ENCODE measurements at places on chromosomes 6 and 20. TPM values are rescaled to one million over a fixed set of nuclear protein-coding genes. Genes with fewer than 3 reads are reported as not detected.
A peak's percentile ranks its signal among the peaks of the same experiment; 100 is the strongest.

The CDSN gene
- total RNA-seq, result not detected

The C6orf58 gene
- not detected for total RNA-seq

The TBXT gene
- total RNA-seq, result not detected

The COL9A1 gene
- total RNA-seq, result not detected

The RIPK1 gene
- 21.9 TPM for total RNA-seq

The PPP1R14C gene
- total RNA-seq, result 1.8 TPM

GRCh38 chr6:15530411-15530810 lies 132.4 kb downstream of the DTNBP1 start:
- no peak overlapping the region for H3K27ac ChIP-seq
- no peak overlapping the region for H3K4me3 ChIP-seq
- H3K4me1 ChIP-seq, result peaks cover 18% of the 10 kb centered on the region
- DNase-seq, result no peak

- H3K27me3 ChIP-seq, result peaks cover 10% of the 10 kb centered on the region
- no peaks in the 10 kb centered on the region for H3K36me3 ChIP-seq
- H3K4me1 ChIP-seq, result peaks cover 3% of the 10 kb centered on the region
- no peak overlapping the region for H3K27ac ChIP-seq
- DNase-seq, result no peak
- no peak overlapping the region for H3K4me3 ChIP-seq
Measured at GRCh38 chr20:38147163-38147562, 17.9 kb downstream of the TGM2 start.

- H3K27me3 ChIP-seq, result no peaks in the 10 kb centered on the region
- H3K4me3 ChIP-seq, result no peak overlapping the region
- no peak for DNase-seq
- H3K27ac ChIP-seq, result no peak overlapping the region
Measured at GRCh38 chr20:53801609-53802370, 208.2 kb upstream of the ZNF217 start.

DNA sequence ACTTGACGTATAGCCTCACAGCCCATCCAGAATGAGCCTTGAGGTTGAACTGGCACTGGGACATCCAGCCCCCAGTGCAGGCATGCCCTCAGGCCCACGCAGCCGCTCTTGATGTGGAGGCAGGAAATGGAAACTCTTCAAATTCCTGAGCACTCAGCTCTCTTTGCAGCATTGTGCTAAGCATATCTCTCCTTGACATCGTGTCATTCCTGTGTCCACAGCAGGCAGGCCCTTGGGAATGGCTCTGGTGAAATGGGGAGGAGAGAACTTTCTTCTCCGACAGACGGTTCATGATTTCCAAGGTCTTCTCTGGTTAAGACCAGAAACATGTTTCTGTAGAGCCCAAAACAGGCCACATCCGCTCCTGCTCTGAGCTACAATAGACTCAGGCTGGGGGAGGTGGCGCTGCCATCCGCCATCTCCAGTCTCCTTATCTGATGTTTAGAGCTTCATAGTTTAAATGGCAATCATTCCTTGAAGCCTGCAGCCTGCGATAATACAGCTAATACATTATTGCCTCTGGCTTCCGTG lies 248.8 kb downstream of the CDH4 start:
- peaks cover 4% of the 10 kb centered on the region for H3K4me1 ChIP-seq
- H3K27me3 ChIP-seq, result no peaks in the 10 kb centered on the region
- H3K27ac ChIP-seq, result peak overlapping the region; percentile 25

- peaks cover 43% of the 10 kb centered on the region for H3K27me3 ChIP-seq
- H3K4me1 ChIP-seq, result no peaks in the 10 kb centered on the region
- no peak overlapping the region for H3K4me3 ChIP-seq
- no peak for DNase-seq
- no peak overlapping the region for H3K27ac ChIP-seq
Measured at GRCh38 chr6:12602951-12603672, 113.5 kb upstream of the PHACTR1 start.

DNA sequence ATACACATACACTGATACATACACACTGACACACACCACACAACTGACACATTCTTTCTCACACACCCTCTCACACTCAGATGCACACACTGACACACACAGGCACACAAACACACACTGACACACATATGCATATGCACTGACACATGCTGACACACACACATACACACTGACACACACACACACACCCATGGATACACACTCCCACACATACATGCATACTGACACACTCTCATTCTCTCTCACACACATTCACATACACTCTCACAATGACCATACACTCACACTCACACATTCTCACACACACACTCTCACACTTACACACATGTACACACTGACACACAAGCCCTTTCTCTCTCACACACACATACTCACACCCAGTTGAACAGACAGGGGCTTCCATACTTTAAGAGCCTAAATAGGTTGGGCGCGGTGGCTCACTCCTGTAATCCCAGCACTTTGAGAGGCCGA lies 236.4 kb downstream of the LRFN2 start:
- H3K4me3 ChIP-seq, result no peak overlapping the region
- no peak overlapping the region for H3K27ac ChIP-seq
- no peaks in the 10 kb centered on the region for H3K36me3 ChIP-seq
- H3K27me3 ChIP-seq, result no peaks in the 10 kb centered on the region

DNA sequence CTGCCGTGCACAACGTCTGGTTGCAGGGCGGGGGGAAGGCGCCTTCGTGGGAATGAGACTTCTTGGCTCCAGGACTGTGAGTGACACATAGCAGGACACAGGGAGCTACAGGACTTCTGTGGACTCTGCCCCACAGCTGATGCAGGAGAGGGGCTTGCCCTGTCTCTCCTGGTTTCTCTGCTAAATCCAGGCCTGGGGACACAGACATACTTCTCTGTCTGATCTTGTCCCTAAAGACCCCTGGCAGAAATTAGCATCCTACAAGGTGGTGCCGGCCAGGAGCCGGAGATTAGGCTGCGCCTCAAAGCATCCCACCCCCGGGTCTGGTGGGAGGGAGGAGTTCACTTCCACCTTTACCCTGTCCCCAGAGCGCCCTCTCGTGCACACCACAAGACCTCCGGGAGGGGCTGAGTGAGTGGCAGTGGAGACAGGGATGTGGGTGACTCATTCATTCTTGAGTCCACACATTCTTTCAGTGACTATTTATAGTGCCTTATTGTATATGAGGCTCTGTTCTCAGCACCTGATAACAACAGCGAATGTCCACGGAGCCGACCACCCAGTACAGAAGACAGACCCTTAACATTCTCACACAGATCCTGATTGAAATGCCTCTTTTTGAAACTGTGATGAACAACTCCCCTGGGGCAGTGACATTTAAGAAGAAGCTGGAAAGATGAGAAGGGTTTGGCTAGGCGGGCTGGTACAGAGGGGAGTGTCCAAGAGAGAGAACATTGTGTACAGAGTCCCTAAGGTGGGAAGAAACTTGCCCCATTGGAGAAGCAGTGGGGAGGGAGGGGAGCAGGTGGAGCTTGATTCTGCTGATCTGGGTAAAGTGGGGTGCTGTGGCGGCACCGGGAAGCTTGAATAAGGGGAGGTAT lies 39.0 kb downstream of the GMPR start:
- no peak overlapping the region for H3K27ac ChIP-seq
- DNase-seq, result peak; percentile 22
- H3K27me3 ChIP-seq, result peaks cover 10% of the 10 kb centered on the region
- peaks cover 6% of the 10 kb centered on the region for H3K4me1 ChIP-seq
- no peak overlapping the region for H3K4me3 ChIP-seq

DNA sequence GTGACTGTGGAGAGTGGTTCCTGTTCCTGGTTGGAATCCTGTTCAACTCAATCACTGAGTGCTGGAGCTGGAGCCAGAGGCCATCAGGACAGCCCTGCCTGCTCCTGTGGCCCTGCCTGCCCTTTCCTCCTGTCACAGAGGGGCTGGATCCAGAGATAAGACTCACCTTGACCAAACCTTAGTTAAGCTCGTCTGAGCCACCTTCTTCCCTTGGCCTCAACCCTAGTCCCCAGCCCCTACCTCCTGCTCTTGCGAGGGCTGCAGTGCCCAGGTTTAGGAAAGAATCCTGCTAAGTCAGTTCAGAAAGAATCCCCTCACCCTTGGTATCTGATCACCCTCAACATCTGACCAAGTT lies 47.0 kb upstream of the CST5 start:
- peaks cover 41% of the 10 kb centered on the region for H3K4me1 ChIP-seq
- no peaks in the 10 kb centered on the region for H3K36me3 ChIP-seq
- no peak overlapping the region for H3K4me3 ChIP-seq
- H3K27ac ChIP-seq, result no peak overlapping the region

DNA sequence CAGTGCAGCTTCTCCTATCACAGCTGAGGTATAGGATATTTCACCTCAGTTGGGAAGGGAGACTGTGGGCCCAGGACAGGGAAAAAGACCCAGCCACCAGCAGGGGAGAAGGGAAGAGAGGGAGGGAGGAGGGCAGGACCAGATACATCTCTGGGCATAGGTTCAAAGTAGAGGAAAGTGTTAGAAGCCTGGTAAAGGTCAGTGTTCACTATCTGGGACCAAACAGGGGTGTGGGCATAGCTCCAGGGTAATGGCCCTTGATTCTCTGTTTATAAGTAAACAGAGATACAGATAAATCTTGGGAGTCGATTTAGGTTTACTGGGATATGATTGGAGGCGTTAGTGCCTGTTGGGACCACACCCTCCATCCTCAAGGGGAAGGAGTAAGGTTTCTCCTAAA lies 266.2 kb downstream of the LRFN2 start:
- H3K36me3 ChIP-seq, result no peaks in the 10 kb centered on the region
- no peak overlapping the region for H3K4me3 ChIP-seq
- DNase-seq, result no peak
- peaks cover 5% of the 10 kb centered on the region for H3K27me3 ChIP-seq

- DNase-seq, result no peak
- H3K27ac ChIP-seq, result no peak overlapping the region
- no peaks in the 10 kb centered on the region for H3K4me1 ChIP-seq
- H3K4me3 ChIP-seq, result no peak overlapping the region
- H3K27me3 ChIP-seq, result no peaks in the 10 kb centered on the region
Measured at GRCh38 chr20:59412875-59413284, 112.5 kb downstream of the EDN3 start.

DNA sequence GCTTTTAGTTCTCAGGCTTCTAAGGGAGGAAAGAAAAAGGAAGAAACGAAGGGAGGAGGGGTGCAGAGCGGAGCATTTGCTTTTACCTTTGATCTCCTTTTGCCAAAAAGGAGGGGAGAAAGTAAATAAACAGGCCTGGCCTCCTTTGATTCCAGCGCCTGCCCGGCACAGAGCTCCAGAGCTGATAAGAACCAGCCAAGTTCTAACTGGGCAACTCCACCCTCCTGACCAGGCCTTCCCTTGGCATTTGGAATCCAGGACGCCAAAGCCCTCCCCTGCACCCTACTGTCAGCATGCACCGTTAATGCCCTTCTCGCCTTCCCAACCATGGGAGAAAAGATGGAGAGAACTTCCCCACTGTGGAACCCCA lies 120.8 kb upstream of the PTPN1 start:
- H3K27me3 ChIP-seq, result no peaks in the 10 kb centered on the region
- no peak for DNase-seq
- H3K4me1 ChIP-seq, result peaks cover 76% of the 10 kb centered on the region
- H3K4me3 ChIP-seq, result no peak overlapping the region
- H3K36me3 ChIP-seq, result no peaks in the 10 kb centered on the region
- H3K27ac ChIP-seq, result no peak overlapping the region

GRCh38 chr20:60302875-60303274 lies 344.7 kb downstream of the CDH26 start:
- H3K27me3 ChIP-seq, result no peaks in the 10 kb centered on the region
- no peaks in the 10 kb centered on the region for H3K4me1 ChIP-seq
- H3K4me3 ChIP-seq, result no peak overlapping the region

DNA sequence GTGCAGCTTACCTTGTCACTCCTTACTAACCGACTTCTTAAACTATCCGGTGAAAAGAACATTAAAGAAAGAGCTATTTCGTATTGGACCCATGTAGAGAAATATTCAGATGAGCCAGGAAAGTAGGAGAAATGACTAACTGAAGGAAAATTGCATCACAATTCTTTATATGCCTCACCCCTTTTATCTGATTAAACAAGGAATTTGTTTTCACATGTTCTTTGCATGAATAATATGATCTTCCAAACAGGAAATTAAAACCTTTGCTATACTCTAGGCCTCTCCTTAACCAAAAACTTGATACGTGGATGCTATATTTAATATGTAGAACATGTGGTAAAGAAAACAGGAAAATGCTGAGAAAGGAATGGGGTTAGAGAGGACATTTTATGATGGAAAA lies 41.9 kb upstream of the LRRC1 start:
- no peaks in the 10 kb centered on the region for H3K36me3 ChIP-seq
- DNase-seq, result no peak
- no peak overlapping the region for H3K4me3 ChIP-seq
- no peaks in the 10 kb centered on the region for H3K27me3 ChIP-seq
- H3K27ac ChIP-seq, result no peak overlapping the region

Data from activated T-cell treated with anti-CD3 and anti-CD28 coated beads, Interleukin-2, amount 50 U/mL, for 72 hours (primary cell).